Spleen (tissue), 13 donors: ENCODE measurements at places on chromosomes 1 and 21.

- no peak for DNase-seq
Measured at GRCh38 chr1:206962272-206962671, 8.0 kb downstream of the FCAMR start.

DNA sequence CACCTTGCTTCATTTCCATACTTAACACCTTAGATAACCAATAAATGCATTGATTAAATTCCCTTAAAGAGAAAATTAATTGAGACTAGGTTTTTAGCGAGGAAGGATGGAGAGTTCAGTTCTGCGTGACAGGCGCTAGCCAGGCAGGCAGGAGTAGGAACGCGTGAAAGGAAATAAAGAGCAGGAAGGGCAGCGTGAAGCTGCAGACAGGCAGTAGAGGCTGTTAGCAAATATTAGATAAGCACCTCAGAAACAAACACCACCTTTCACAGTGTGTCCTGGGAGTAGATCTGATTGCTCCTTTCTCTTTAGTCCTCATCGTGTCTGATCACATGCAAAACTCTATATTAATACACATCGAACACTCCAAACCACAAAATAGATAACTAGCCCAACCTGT, 282.7 kb upstream of the ADGRL2 start:
- DNase-seq, result no peak

- DNase-seq, result no peak
Measured at GRCh38 chr1:207748737-207749528, 2.9 kb upstream of the CD46 start.

DNA sequence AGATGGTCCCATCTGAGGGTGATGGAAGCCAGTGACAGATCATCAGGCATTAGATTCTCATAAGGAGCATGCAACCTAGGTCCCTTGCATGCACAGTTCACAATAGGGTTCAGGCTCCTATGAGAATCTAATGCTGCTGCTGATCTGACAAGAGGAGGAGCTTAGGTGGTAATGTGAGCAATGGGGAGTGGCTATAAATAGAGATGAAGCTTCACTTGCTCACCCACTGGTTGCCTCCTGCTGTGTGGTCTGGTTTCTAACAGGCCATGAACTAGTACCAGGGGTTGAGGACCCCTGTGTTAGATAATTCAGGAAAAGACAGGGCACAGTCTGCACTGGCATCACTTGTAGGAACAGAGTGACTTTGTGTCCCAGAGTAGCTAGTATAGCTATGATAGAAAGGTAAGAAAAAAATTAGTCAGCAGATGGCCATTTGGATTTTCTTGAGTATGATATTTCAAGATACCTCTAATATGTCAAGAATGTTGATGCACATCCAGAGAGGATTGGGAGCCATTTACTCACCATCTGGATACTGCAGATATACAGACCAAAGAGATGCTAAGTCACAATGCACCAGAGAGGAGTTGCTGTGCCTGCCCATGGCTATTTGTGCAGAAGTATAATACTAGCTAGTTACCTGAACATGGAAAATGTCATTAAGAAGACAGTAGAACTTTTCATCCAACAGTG, 53.6 kb downstream of the ADCY10 start:
- no peak for DNase-seq

DNA sequence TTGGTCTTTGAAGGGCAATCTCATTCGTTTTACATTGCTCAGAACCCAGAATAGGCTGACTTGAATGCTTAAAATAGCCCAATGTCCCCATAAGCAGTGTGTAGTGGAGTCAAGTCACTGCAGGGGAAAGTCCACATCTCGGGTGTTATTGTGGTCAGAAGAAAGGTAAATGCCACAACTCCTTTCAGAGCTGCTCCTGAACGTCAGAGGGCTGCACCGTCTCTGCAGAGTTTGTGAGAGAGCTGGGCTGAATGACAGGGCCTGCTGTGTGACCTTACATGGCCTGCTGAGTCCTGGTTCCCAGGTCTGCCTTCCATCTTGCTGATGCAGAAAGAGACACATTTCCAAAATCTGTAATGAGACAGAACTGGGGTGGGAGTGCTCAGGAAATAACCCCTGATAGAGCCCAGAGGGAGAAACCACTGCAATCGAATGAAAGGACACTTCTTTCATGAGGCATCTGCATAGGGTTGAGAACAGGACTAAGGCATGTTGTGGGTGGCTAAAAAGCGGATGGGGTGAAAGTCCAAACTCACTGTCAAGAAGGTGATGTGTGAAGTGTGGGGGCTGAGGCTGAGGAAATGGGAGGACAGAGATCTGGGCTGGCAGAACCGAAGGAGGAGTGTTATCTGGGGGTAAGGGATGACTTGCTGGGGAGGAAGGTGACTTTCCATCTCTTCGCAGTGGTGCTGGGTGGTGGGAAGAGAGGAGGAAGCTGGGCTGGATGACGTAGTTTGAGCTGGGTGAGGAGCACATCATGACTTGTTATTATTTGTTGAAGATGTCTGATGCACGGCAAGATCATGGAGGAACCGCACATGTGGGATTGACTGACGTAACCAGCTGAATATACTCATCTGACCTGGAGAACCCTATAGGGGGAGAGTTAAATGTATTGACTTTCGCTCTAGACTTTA, 33.7 kb downstream of the XCL2 start:
- no peak for DNase-seq

GRCh38 chr1:172069534-172069933, 228.2 kb downstream of the DNM3 start:
- DNase-seq, result no peak

DNA sequence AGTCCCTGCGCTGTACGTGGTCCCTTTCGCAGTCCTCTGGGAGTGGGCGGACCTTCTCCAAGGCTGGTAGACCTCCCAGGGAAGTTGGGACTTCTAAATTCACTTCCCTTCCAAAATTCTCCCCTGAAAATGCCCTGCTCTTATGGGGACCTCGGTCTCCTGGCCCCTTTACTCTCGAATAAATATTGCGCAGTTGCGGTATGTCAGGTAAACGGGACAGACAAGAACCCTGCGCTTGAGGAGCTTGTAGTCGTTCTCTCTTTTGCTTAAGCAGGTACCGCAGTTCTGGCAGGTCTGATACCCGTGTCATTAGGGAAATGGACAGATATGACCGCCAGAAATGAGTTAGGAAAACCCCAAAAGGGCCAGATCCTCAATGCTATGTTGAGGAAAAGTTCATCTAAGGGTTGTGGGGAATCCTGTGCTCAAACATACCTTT, 561 bp downstream of the KIF2C start:
- no peak for DNase-seq

GRCh38 chr1:61011561-61012263, 70.6 kb upstream of the NFIA start:
- DNase-seq, result no peak

DNA sequence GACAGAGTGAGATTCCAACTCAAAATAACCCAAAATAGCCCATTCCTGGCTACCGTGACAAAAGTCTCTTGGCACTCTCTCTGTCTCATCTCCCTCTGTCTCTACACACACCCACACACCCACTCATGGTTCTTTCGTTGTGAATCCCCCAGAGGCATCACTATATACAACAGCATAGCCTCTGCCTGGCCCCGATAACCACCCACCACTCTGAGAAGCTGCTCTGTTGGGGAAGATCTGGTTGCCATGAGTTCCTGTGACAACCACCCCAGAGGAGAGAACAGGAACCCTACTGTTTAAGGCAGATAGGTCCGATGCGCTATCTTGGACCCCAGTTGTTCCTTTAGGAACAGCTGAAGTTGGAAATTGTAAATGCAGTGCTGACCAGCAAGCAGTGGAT, 70.4 kb upstream of the LYST start:
- DNase-seq, result no peak

DNA sequence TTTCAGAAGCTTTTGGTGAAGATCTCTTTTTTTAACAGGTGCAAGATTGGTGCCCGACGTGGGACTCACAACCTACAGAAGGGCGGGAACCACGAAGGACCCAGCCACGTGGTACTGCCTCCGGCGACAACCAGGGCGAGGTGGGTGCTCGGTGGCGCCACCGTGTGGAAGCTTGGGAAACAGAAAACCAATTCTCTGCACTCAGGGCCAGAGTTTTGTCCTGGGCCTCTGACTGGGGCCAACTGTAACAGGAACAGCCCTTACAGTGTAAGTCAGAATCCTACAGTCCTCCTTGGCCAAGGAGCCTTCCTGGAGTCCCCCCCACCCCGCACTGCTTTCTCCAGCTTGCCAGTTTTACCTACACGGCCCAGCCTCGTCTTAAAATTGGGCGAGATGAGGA, 11.6 kb upstream of the S100A7A start:
- DNase-seq, result peak; percentile 92

DNA sequence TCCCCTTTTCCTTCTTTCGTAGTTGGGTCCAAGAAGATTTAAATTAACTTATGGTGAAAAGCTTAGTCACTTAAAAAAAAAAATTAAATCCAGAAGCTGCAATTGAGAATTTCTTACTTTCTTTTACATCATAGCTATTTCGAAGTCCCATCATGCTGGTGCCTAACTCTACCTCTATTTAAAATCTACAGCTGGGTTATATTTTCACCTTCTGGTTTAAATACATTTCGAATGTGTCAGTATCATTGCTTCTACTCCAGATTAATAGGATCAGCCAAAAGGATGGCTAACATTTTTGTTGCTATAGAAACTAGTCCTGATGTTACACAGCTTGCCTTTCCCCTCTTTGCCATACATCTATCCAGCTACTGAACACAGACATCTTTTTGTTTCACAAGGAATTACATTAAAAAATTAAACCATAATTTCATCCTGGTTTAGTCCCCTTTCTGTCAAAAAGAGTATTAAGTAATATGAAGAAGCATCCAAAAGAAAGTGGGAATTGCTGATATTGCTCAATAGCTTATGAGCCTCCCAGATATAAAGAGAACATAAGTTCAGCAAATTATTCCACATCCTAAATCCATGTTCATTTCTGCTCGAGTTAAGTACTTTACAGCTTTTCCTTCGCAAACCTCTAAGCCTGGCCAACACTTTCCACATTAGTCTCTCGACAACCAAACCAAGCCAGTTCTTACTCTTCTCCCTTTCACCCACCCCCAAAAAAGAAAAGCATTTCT, 396.7 kb upstream of the DAB1 start:
- DNase-seq, result no peak

DNA sequence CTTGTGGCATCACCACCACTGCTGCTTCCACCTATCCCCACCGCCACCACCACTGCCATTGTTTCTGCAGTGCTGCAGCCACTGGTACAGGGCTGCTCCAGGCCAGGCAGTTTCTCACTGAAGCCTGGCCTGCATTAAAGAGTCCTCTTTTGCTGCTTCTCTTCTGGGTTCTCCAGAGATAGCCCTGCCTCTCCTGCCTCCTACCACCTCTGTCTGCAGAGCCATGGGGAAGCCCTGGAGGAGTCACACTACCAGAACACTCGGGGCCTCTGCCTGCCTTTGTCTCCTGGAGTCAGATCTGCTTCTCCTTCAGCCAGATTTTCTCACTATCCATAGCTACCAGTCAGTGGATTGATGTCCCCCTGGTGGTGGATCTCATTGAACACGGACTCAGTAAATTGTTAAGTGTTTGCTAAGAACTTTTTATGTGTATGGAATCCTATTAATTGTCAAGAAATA, 37.7 kb upstream of the DDAH1 start:
- DNase-seq, result no peak

GRCh38 chr1:198628067-198628455, 10.8 kb upstream of the PTPRC start:
- no peak for DNase-seq

DNA sequence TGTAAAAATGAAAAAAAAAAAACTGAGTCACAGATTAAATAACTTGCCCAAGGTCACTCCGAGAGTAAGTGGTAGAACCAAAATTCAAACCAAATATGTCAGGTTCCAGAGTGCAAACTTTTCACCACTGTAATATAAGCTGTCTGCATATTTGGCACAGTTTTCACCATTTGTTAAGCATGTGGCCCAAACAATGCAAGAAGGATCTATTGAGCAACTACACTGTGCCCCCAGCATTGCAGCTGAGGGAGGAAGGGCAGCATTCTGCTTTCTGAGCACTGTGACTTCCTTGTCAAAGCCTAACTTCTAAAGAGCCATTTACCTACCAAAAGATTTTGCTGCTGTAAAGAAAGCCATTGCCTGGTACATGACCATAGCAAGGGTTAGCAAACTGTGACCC, 133.4 kb downstream of the SYT2 start:
- no peak for DNase-seq

GRCh38 chr1:24275104-24275410, 44.1 kb upstream of the GRHL3 start:
- DNase-seq, result no peak

- no peak for DNase-seq
Measured at GRCh38 chr1:210340311-210340710, 11.6 kb downstream of the HHAT start.

- peak; percentile 89 for DNase-seq
Measured at GRCh38 chr1:44030605-44031251, 534 bp downstream of the SLC6A9 start.

DNA sequence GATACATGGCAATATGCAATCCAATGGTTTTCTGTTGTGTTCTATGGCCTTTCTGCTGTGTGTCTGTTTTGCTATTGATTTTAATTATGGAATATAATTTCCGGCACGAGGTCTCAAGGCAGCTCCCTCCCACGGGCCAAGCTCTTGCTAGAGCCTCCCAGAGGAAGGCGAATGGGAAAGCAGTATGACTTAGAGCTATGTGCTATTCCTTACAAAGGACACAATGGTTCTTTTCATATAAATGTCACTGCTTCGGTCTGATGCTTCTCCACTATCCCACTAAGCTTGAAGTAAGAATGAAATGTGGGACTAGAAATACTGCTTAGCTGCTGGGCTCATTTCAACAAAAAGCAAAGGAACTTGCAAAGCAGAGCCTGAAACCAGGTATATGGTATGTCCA, 322.2 kb upstream of the BEND5 start:
- DNase-seq, result no peak

DNA sequence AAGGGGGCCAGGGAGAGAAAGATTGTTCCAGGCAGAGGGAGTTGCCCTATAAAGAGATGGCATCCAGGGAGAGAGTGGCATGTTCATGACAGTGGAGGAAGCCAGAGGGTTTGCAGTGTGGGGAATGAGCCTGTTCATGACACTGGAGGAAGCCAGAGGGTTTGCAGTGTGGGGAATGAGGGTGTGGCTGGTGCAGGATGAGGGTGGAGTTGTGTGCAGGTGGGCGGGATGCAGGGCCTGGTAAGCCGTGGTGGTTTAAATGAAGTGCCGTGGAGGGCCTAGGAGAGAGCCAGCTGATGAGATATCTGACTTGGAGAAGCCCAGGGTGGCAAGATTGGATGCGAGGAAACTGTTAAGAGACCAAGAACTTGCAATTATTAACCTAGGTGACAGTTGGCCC, 131.8 kb downstream of the CAMTA1 start:
- no peak for DNase-seq

- no peak for DNase-seq
Measured at GRCh38 chr1:177287270-177287669, 116.5 kb downstream of the BRINP2 start.

DNA sequence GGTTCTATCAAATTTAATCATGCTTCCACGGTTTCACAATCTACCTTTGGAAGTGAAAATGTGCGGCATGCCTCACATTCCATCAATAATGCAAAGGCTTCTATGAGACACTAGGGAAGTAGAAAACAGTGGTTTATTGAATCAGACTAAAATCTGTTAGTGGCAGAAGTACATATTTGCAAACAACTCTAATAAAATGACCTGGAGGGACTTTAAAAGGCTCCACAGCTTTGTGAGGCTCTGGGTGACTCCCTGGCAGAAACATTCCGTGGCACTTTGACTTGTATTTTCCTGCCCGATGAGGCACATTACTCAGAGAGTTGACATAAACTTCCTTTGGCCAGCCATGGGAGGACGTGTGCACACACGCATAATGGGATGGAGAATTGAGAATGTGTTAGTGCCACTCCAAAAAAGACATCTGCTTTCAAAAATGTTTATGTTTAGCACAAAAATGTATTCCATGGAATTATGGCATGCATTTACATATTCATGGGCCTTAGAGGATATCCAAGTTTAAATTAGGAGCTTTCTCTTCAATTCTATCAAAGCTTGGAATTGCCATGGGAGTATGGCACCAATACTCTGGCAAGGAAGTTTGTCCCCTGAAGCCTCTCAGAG, 60.0 kb upstream of the SSX2IP start:
- DNase-seq, result no peak
